ENCODE measurements at places on chromosomes 11 and 22.

DNA sequence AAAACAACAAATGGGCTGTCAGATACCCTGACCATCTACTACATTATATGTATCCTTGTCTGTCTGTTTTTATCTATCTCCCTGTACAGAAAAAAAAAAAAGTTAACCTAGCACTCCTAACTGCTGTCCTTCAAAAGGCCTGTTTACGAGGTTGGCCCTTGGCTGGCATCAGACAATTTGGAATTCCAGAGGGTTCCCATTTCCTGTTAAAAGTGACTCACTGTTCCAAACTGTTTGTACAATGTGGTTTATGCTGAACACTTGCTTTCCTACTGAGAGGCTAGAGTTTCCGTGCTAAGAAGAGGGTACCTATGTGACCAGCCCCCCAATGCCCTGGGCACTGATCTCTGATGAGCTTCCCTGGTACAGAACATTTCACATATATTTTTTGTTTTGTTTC lies 65.9 kb upstream of the HMGXB4 start:
- DNase-seq: no peak

- DNase-seq: no peak
These were observed 4.4 kb downstream of the APOL2 start for GRCh38 chr22:36234919-36235318.

- no peak for DNase-seq
These were observed 8.6 kb downstream of the THYN1 start for GRCh38 chr11:134244593-134244992.

- peak; percentile 67 for DNase-seq
These were observed 2193.4 kb upstream of the RAG2 start for GRCh38 chr11:38791346-38791961.

- DNase-seq: peak; percentile 8
These were observed 309.8 kb upstream of the CNTN5 start for GRCh38 chr11:98710986-98711385.

DNA sequence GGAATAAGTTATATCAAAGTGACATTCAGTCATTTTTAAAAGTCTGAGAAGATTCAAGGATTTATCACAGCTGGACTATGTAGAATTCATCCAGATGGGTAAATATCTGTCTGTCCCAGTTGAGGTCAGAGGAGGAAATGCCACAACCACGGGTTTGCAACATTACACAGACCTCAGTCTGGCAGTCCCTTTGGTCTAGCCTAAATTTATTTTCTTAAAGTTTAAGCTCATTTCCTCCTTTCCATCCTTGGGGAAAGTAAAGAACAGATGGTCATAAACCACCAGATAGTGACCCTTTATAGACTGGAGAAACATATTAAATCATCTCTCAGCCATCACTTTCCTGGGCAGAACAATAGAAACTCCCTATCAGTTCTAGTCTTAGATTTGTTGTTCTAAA lies 238.4 kb upstream of the DDI1 start:
- no peak for DNase-seq

Data from NCI-H2081 (cell line).